ENCODE measurements at places on chromosomes 6 and 20.

- no peak for DNase-seq
Measured at GRCh38 chr6:137171824-137172733, 1.4 kb downstream of the IL22RA2 start.

DNA sequence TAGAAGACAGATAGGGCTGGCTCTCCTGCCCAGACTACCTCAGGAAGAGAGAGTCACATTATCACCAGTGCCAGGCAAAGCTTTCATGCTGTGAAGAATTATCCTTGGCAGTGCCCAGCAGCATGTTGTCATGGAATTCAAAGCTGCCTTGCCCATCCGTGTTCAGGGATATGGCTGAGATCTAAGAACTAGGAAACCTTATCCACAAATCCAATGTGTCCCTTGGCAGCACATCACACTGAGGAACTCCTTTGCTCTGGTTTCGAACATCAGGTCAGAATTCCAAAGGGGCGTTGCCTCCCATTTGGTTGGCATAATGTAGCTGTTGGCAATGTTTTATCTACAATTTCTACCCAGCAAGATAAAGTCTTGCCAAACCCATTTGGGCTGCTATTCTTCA is 52.7 kb downstream of the ADGRF1 start:
- DNase-seq, result no peak

GRCh38 chr6:138229663-138230179 is 11.4 kb upstream of the PBOV1 start:
- DNase-seq, result no peak

- no peak for DNase-seq
Measured at GRCh38 chr20:46931699-46932098, 37.1 kb downstream of the EYA2 start.

DNA sequence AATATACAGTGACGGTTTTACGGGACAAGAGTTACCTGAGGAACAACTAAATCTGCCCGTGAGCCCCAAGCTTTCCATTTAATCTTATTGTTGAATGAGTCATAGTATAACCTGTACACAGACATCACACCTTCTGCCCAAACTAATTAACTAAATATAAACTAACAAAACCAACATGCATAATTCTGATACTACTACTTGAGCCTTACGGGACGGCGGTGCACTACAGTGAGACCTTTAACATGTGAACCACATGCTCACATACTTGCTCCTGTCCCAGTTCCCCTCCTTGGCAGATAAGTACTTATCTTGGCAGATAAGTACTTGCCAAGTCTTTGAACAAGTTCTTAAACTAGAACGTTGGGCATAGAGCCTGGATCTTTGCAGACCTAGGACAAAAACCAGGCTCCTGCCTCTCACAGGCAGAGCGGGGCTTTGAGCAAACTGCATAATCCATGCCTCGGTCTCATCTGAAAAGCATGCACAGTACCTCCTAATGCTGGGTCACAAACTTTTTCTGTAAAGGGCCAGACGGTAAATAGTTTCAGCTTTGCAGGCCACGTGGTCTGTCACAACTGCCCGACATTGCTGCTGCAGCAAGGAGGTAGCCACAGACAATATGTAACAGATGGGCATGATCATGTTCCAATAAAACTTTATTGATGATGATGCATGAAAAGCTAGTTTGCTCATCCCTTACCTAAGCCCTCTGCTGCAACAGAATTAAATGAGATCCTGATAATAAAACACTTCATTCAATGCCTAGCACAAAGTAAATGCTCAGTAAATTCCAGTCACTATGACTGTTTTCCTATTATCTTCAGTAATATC is 23.0 kb downstream of the ZNF217 start:
- DNase-seq, result no peak

GRCh38 chr6:75115481-75115880 is 90.4 kb downstream of the COL12A1 start:
- no peak for DNase-seq

- no peak for DNase-seq
Measured at GRCh38 chr6:112886415-112886814, 539.3 kb downstream of the RFPL4B start.

DNA sequence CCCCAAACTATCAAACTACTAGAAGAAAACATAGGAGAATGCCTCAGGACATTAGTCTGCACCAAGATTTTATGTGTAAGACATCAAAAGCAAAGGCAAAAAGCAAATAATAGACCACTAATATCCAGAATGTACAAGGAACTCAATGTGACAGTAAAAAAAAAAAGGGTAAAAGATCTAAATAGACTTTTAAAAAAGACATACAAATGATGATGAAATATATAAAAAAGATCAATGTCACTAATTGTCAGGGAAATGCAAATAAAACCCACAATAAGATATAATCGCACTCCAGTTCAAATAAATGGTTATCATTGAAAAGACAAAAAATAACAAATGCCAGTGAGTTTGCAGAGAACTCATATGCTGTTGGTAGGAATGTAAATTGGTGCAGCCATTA is 118.3 kb upstream of the DUSP22 start:
- no peak for DNase-seq

- DNase-seq, result no peak
Measured at GRCh38 chr20:1377341-1377871, 15.4 kb downstream of the FKBP1A start.

DNA sequence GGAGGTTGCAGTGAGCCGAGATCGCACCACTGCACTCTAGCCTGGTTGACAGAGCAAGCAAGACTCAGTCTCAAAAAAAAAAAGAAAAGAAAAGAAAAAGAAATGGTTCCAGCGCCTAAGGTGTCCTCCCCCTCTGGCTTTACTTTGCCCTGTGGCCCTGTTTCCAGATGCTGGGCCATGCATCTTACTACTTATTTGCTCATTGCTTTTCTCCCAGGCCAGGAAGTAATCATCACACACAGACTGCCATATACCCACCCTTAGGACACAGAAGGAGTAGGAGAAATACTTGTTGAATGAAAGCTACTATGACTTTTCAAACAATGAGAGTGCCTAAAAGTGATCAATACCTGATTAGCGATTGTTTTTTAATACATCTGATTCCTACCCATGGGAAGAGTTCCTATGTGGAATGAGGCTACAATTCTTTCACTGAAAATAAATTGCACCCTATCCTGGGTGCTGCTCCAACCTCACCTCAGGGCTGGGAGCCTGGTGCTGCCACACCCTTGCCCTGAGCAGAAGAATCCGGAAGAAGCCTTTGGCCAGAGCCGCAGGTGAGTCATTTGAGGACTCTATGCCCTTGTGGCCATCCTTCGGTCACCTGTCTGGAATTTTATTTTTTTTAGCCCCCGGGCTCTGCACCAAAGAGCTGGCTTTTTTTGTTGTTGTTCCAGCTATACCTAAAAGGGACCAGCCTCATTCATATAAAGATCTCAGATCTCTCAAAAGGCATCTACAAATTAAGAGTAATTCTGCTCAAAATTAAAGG is 22.7 kb upstream of the TFAP2C start:
- no peak for DNase-seq

- no peak for DNase-seq
Measured at GRCh38 chr20:32559753-32560380, 25.3 kb downstream of the NOL4L start.

DNA sequence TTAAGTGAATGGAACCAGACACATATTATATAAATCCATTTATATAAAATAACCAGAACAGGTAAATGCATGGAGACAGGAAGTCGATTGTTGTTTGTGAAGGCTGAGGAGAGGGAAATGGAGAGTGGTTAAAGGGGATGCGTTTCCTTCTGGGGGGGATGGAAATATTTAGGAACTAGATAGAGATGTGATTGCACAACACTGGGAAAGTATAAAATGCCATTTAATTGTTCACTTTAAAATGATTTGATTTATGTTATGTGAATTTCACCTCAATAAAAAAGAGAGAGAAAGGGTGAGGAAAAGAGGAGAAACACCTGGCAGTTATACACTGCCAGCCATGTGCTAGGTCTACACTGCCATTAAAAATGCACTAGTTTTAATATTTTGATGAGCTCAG is 312.6 kb downstream of the CD83 start:
- DNase-seq, result no peak

DNA sequence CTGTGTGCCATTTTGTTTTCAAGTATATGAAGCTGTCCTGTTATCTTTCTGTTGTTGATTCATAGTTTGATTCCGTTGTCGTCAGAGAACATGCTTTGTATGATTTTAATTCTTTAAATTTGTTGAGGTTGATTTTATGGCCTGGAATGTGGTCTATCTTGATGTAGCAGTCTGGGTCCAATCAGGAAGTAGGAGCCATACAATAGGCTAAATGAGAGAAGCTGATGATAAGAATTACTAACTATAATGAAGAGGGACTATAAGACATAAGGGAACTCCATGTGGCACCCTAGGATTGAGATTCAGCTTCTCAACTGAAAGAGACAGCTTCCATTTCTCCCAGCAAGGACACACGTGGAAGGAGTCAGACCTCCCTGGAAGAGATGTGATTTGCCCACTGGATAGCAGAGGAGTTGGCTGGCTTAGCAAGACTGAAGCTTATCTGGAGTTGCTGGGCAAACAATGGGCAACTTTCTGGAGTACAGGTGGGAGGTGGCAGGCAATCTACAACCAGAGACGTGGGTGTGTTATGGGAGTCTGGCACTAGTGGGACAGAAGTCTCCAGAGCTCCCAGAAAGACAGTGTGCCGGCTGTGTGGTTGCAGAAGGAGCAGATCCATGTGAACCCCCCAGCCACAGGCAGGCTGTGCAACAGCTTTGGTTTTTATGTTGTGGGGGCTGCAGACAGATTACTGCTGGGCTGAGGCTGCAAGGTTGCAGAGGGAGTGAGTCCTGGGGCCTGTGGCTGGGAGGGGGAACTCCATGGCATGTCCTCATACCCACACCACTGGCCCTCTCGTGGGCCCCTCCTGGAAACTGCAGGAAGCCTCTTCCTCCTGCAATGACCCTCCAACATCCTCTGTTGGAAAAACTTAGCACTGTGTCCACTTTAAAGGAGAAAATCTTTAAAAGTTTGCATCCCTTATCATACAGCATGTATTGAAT is 7.1 kb downstream of the ZNF831 start:
- DNase-seq, result peak; percentile 42

GRCh38 chr6:133918208-133918930 is 29.5 kb downstream of the TCF21 start:
- DNase-seq, result no peak

GRCh38 chr6:45185403-45186251 is 142.5 kb upstream of the RUNX2 start:
- DNase-seq, result no peak

GRCh38 chr20:20657092-20657491 is 55.4 kb downstream of the RALGAPA2 start:
- DNase-seq, result no peak

DNA sequence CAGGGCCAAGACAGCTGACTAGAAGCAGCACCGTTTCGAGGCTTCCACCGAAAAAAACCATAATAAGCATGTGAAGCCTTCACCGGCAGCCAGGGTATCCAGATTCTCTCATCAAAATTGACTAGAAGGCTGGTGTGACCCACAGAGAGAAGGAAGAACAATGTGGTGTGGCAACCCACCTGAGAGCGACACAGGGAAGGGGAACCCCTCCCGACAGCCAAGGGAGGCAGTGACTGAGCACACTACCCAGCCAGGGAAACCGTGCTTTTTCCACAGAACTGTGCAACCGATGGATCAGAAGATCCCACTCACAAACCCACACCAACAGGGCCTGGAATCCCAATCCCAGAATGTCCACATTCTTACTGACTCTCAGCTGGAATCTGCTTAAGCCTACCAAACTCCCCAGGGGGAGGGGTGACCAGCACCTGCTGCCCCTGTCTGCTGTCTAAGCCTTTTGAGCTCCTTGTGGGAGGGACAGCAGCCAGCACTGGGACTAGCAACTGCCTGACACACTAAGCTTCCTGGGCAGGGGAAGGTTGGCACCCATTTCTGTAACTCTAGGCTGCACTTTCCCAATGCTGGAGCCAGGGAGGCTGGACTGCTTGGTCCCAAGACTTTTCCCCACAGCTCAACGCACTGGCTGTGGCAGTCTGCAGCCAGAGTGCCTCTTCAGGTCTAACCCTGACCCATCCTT is 231.9 kb upstream of the FAM83B start:
- no peak for DNase-seq

DNA sequence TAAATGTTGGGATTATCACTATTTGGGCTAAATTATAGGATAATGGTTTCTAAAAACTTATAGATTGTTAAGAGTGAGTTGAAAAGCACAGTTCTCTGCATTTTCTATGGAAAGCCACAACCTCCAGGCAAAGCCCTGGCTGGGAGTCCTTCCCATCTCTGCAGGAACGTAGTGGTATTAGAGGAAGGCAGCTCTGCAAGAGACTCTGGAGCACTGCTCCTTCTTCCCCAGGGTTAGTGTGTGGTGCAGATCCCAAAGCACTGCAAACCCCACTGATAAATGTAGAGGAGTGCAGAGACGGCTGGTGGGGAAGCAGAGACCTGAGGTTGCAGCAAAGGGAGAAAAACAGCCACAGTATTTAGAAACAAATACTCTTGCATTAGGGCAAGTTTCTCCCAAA is 225.3 kb downstream of the TINAG start:
- DNase-seq, result no peak

DNA sequence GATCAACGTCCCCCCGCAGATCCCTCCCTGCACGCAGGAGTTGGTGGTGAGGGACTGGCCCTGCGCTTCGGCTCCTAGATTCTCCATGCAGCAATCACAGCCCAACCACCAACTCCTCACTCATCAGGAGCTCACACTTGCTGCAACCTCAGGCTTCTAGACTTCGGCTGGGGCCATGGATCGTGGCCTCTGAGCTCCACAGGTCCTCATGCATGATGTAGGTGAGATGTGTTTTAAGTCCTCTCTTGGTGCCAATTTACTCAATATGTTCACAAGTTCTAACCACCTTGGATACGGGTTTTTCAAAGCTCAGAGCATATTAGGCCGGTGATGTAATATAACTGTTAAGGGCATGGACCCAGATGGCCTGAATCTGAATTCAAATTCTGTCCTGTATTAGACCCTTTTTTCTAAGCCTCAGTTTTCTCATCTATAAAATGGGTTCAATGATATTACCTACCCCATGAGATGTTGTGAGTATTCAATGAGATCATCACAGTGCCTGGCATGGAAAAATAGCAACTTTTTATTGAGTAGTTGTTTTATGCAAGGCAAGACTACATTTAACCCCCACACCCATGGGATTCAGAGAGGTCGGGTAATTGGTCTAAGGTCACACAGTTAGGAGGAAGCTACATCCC is 31.0 kb downstream of the SUN5 start:
- no peak for DNase-seq

DNA sequence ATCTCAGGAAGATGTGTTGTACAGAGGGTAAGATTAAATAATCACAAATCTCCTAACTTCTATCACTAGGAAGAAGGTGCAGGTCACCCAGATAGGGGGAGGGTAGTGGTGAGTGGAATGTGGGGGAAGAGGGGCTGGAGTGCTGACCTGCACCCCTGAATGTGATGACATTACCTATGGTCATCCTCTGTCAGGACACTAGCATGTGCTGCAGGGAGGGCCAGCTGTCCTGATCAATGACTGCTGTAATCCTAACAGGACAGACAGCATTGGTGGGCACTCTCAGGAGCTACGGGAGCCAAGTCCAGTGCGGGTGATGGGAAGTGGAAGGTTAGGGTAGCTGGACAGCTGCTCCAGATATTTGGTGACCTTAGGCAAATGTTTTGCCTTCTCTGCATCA is 45.2 kb upstream of the CST5 start:
- no peak for DNase-seq
